ENCODE measurements at places on chromosomes 3 and 15.
A peak's percentile ranks its signal among the peaks of the same experiment; 100 is the strongest.

DNA sequence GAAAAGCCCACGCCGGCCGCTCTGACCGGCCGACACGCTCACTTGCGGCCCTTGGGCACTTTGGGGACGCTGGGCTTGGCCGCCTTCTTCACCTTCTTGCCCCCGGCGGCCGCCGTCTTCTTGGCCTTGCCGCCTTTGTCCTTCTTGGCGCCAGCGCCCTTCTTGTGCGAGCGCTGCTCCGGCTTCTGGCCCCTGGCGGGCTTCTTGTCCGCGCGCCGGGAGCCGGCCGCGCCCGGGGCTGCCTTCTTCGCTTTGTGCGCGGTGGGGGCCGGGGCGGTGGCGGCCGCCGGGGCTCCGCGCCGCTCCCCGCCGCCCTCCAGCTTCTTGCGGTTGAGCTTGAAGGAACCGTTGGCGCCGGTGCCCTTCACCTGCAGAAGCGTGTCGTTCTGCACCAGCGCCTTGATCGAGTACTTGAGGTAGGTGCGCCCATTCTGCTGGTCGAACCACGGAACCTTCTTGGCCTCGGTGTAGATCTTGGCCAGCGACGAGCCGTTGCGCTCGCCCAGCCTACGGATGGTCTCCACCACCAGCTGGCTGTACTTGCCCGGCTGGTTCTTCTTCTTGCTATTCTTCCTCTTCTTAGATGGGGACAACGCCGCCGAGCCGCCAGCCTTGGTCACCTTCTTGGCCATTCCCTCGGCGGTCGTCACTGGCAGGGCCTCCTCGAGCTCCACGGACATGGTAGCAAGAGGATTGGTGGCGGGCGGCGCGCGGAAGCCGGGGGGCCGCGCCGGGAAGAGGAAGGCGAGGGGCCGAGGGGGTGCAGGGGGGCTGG is 36.7 kb downstream of the HMCES start:
- DNase-seq, result peak; percentile 14

- DNase-seq, result no peak
These were observed 324.3 kb downstream of the CHST2 start for GRCh38 chr3:143443851-143444331.

GRCh38 chr3:186705882-186706780 is 11.0 kb upstream of the KNG1 start:
- no peak for DNase-seq

GRCh38 chr15:65653341-65653740 is 31.6 kb downstream of the SLC24A1 start:
- no peak for DNase-seq

DNA sequence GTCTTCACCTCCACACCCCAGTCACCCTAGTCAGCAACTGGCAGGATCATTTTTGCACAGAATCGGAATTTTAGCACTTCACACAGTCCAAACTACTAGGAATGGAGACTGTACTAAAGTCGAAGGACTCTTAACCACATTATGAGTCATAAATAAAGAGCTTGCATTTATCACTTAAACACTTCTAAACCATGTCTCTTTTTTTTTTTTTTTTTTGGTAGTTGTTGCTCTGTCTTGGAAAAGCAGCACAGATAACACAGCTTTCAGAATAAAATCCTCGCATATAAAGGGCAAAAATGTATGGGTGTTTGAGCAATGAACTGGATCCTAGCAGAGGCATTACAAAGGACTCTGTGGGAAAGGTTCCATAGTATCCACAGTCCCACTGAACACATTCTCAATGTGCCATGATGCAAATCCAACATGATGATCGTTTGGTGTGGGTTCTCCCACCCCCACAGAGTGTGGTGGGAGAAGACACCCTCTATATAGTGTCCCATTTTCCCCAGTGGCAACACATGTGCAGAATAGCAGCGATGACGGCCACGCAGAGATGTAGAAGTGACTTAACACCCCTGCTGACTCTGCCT is 47.1 kb downstream of the FOXP1 start:
- no peak for DNase-seq

GRCh38 chr3:180277041-180277440 is 240.3 kb upstream of the PEX5L start:
- no peak for DNase-seq

GRCh38 chr3:150965436-150965835 is 7.1 kb downstream of the CLRN1 start:
- no peak for DNase-seq

DNA sequence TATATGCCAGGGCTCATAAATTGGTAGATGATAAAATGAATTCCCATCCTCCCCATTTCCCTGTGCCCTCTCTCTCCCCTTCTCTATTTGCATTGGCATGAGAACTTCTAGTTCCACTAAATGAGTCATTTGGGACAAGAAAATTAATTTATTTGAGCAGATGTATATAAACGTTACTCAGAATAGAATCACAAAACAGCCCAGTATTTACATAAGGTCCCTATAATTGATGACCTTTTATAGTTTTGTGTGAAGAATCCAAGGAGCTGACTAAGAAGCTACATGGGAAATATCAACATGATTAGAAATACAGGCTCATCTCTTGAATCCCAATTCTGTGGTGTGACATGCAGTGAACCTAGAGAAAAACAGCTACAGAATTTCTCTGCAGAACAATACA is 617.7 kb upstream of the NR2F2 start:
- no peak for DNase-seq

GRCh38 chr3:84567796-84568195 is 391.0 kb upstream of the CADM2 start:
- DNase-seq, result no peak

GRCh38 chr15:84611631-84612030 is 10.8 kb downstream of the ZSCAN2 start:
- no peak for DNase-seq

GRCh38 chr3:157410945-157411344 is 25.7 kb upstream of the PTX3 start:
- DNase-seq, result no peak

DNA sequence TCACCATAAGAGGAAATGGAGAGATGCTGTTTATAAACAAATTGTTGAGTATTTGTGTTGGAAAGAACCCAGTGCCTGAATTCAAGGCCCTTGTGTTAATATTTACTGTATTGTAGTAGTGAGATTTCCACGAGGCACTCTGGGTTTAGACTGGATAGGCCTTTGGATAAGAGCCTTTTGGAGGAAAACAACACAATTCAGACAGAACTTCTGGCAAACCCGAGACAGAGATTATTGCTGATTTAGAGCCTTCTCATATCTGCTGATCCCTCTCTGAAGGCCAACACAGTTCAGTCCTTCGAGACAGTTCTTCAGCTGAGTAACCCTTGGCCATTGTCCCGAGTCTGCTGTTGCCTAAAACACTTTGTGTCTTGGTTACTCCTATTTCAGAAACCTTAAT is 55.7 kb downstream of the LMCD1 start:
- DNase-seq, result no peak

- no peak for DNase-seq
These were observed 318.7 kb upstream of the STT3B start for GRCh38 chr3:31213869-31214486.

DNA sequence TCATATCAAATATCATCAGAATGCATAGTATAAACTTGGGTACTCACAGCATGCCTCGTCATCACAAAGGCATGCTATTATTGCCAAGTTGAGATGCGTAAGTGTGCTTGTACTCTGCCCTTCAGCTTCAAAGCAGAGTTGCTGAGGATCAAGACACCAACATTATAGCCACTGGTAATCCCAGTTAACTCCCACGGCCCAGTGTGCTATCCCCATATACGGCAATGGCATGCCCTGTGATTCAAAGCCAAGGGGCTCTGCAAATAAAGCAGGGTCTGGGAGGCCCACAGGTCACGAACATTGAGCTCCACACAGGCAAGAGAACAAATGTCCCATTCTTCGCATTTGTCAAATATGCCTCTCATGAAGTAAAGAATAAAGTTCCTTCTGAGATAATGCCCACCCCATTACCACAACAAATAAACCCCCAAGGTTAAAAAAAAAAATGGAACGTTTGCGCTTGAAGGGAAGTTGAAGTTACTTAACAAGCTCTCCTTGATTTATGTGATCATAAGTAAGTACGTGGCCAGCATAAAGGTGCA is 298.1 kb upstream of the NECTIN3 start:
- no peak for DNase-seq

DNA sequence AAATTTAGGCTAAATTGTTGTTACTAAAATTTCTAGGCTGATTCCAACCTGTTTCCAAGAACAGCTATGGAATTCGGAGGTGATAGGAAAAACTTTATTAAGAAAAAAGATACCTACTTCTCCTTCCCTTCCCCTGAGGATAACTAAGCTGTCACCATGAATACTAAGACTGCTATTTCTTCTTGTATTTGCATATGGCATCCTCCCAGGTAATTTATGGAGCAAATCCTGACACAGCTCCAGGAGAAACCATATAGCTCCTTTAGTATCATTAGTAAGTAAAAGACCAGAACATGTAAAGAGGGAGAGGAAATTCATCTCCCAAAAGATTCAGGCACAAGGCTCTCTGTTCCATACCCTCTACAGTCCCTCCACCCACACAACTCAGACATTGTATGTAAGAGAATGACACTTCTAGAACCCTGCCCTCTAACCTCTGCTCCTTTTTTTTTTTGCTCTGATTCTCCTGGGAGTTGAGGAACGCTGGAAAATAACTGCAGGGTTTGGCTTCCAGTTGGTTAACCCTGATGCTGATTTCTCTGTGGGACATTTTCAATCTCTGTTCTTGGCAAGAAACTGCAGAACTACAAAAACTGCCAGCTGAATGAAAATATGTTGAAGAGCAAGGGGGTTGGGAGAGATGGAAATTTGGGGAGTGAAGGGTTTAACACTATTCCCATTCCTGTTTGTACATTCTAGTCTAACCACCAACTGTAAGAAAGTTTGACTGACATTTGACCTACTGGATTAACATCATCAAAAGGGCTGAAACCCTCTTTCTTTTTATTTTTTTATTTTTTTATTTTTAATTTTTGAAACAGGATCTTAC is 14.2 kb upstream of the MAGI1 start:
- DNase-seq, result no peak

- DNase-seq, result no peak
These were observed 19.9 kb upstream of the LRRC58 start for GRCh38 chr3:120369037-120369467.

GRCh38 chr3:71062952-71063772 is 520.4 kb downstream of the FOXP1 start:
- DNase-seq, result no peak

DNA sequence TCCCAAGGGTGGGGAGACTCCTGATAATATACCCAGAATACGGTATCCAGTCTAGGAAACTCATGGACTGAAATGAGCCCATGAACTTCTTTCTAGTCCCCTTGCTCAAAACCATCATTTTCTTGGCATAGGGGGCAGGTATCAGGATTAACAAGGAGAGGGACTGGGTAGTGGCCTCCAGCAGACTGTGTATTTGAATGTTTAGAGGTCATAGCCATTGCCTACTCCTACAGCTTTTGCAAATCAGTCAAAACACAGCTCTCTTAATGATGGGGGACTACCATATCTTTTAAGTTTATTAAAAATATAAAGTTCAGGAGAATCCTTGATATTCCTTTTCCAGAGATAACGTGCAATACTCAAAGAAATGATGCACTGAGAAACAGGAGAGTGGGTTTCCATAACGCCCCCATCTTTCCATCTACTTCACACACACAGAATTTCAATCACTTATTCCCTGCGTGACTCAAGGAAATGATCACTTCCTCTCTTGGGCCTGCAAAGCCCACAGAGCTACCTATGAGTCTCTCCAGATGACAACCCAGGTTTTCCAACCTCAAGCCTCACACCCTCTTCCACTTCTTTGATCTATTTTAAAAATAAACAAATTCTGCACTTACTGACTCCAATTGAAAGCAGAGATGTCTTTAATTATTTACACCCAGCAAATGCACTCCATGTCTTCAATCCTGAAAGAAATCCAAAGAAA is 584.0 kb upstream of the LMCD1 start:
- DNase-seq, result peak; percentile 2
